ENCODE measurements at places on chromosomes 1 and 21.

DNA sequence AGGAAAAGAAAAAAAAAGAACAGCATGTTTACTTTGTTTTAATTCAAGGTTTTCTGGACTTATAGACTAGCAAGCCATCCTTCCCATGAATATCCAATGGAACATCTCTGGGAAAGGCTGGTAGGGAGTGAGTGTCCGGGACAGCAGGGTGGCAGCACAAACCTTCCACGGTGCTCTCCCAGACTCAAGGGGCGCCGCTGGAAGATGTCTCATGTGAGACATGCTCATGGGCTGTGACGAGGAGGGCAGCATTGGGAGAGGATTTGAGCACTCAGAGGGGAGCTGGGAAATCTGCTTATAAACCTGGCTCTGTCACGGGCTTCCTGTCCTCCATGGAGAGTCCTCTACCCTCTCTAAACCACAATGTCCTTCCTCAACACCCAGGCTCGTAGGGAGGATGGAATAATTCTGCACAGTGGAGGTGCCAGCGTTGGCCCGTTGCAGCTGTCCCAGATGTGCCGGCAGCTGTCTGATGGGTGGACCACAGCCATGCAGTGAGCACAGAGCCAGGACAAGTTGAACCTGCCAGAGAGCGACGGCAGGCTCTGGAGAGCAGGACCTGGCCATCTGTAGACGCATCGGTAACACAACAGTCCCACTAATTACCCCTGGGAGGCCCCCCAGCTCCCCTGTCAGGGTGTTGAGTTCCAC, 100.1 kb upstream of the IGSF21 start:
- no peak for DNase-seq

DNA sequence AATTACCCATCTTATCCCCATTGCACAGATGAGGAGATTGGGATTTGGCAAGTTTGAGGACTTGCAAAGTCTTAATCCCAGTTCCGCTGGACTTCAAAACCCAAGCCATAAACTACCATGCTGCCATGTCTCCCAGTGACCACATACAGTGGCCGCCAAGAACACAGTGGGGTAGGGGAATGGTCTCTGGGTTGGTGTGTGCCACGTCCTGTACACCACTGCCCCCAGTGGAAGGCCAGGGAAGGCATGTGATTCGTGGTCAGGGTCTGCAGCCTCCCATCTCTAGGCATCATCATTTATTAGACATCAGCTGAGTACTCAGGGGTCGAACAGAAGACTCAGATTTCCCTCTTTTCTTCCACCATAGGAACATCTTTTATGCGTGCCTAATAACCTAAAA, 76.0 kb downstream of the MAN1C1 start:
- peak; percentile 62 for DNase-seq

GRCh38 chr1:228474507-228474906, 12.7 kb upstream of the RNF187 start:
- no peak for DNase-seq

GRCh38 chr1:113101588-113101987, 28.6 kb downstream of the LRIG2 start:
- no peak for DNase-seq

DNA sequence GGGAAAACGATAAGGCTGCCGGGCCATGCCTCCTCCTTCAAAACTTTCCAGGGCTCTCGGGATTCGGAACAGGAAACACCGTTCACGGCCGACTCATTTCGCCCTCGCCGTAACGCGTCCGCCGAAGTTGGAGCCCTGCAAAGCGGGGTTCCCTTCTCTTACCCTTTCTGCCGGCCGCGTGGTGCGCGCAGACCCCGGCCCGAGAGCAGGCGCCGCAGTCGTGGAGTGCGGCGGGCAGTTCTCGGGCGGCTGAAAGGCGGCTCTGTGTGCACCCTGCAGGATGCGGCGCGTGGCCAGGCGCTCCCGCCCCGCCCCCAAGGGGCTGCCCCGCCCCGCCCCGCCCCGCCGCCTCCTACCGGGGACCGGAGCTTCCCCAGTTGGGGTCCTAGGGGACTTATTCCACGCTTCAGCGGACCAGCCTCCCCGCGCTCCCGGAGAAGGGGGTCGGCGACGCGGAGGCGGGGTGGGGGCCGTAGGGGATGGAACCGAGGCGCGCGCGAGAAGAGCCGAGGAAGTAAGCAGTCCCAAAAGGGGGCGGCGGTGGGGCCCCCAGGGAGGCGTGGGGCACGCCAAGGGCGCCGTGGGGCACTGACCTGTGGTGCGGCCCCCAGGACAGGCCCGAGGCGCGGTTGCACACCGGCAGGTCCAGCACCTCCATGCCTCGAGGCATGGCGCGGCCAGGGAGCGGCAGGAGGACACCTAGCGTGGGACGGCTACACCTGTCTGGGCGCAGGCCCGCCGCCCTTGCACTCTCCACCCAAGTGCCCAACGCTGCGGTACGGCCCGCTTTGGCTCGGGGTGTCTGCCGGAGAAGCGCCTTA, at the start of gene MCOLN2:
Gene MCOLN2, minus strand, starts transcription at position 268 of the 821 bp plus-strand sequence. Its CDS starts 241 bp downstream, at position 27.
- DNase-seq = peak; percentile 73

DNA sequence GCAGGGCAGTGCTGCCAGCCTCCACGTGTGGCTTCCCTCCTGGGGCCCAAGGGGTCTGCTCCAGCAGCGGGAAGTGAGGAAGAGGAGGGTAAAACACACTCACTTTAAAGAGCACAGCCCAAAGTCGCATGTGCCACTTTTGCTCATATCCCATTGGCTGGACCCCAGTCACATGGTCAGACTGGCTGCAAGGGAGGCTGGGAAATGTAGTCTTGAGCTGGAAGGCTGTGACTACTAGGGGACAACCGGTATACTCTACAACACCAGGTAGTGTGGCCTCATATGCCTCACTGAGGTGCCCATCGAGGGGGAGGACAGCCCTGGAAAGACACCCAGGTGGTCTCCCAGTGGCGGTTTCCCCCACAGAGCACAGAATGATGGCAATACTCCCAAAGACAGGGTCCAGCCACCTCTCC, 45.2 kb downstream of the CAMK2N1 start:
- DNase-seq = peak; percentile 49

GRCh38 chr1:247184254-247184653, 12.4 kb upstream of the ZNF124 start:
- no peak for DNase-seq

DNA sequence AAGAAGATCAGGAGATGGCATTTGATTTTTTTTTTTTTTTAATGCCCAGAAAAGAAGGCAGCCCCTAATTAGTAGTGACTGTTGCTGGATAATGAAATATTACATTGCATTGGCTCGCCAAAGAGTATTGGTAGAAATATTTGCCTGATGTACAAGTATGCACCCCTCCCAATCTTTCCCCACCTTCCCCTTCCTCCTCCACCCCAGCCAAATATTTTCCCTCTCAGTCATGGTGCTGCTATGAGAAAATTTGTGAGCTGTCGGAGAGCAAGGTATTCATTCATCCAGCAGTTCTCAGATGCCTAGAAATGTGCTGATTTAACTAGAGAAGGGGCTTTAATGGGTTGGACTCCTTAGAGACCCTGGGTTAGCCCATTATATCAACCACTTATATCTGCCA, 50.5 kb upstream of the IKBKE start:
- no peak for DNase-seq

DNA sequence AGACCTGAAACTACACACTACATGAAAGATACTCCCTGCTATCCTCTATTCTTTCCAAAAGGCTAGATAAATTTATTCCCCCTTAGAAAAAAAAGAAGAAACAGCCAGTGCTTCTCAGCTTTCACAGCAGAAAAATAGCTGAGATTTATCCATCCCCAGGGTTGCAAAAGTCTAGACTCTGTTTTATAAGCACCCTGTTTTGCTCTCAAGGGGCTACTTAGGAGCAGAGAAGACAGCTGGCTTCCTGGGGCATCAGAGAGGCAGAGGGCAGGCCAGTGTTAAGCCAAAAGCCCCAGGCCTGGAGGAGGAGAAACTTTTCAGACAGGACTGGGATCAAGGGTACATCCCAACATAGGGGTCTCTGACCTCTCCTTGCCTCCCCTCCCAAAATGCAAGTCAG, 3.9 kb downstream of the LAMB3 start:
- no peak for DNase-seq
